Activated CD4-positive, CD25-positive, alpha-beta regulatory T cell treated with anti-CD3 and anti-CD28 coated beads, Interleukin-2, amount 50 U/mL, for 72 hours (primary cell): ENCODE measurements at places on chromosomes 6 and 20.
A peak's percentile ranks its signal among the peaks of the same experiment; 100 is the strongest.

GRCh38 chr6:6074190-6074589, 67.5 kb upstream of the NRN1 start:
- no peak for DNase-seq

DNA sequence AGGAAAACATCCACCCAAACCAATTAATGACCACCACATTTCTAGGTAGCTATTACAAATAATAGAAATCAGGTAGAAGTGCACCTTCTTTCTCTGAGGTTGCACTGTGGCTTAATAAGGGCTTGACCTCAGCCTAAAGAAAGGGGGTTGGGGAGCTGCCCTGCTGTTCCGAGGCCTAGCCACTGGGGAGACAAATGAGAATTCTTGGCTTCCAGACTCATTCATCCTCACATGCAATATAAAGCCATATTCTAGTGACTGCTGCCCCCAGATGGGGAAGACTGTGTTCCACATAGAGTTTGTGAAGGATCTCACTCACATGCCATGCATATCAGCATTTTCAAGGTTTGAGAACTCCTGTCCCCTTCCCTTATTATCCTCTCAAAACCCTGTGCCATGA, 22.9 kb downstream of the SAYSD1 start:
- no peak for DNase-seq

DNA sequence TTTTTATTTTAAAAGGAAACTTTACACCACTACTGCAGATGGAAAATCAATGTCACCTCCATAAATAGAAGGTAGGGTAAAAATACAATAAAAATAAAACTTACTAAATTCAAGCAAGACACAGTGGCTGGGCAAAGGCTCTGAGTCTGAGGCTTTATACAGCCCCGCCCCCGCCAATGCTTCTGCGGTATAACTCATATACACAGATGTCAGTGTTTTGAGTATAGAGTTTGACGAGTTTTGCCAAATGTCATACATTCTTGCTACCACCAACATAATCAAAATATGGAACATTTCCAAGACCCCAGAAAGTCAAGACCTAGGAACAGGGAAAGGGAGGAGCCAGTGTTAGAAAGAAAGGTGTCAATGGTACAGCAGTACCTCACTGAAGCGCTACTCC, 12.8 kb downstream of the NFATC2 start:
- peak; percentile 66 for DNase-seq

GRCh38 chr6:161919691-161920090, 645.8 kb upstream of the AGPAT4 start:
- DNase-seq, result no peak

DNA sequence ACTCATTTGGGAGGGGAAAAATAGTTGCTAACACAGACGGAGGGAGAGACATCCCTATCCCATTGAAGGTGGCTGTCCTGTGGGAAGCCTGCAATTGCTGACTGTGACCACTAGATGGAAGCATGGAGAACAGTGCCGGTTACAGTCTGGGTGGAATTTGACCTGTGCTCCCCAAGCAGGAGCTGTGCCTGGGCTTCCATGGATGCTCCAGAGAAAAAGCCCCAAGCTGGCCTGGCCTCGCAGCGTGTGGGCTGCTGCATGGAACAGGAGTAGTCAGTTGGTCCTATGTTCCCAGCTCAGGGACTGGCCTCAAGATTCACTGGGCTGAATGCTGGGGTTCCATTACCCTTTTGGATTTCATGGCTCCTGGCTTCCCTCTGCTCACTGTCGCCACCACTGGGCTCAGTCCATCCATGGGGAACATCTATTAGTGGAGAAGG, 116.3 kb upstream of the CHD6 start:
- DNase-seq, result peak; percentile 38
